ENCODE measurements at places on chromosomes 5 and 9.

GRCh38 chr9:68536876-68537615, 3.6 kb downstream of the TMEM252 start:
- DNase-seq: no peak

GRCh38 chr5:100828071-100828897, 74.8 kb downstream of the ST8SIA4 start:
- no peak for DNase-seq

GRCh38 chr5:124628721-124629596, 117.5 kb downstream of the ZNF608 start:
- peak; percentile 98 for DNase-seq

DNA sequence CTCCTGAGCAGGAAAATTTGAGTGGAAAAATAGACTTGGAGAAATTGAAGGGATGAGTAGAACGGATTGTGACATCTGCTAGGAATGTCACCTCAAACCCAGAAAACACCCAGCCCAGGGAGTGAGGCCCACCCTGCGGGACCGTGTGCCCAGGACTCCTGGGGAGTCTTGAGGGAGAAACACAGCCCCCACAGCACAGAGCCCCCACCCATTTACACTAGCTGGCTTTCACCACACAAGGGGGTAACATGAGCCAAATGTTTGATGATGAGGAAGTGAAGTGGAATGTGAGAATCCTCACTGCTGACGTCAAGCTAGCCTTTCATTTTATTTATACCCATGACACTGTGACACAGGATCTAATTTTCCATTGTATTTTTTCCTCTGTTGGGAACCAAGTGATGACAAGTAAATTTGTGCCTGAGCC, 42.8 kb upstream of the PDE8B start:
- peak; percentile 94 for DNase-seq

DNA sequence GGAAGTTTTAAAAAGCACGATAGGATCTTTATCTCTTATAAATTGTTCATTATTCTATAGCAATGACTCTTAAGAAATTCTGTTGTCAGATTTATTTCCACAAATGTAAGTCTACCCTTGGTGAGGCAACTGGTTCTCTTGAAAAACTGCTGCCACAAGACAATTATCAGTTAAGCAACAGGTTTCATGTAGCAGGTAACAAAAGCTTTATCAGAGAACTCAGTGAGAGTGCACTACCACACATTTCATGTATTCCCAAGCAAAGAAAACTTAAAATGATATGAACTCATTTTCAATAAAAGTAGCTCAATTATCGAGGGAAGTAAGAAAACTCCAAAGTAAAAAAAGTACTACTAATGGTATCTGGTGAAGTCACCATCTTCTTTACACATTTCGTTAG, 9.4 kb downstream of the NR6A1 start:
- no peak for DNase-seq

GRCh38 chr9:100111235-100111634, 12.2 kb downstream of the INVS start:
- peak; percentile 98 for DNase-seq

- no peak for DNase-seq
These were observed 55.9 kb downstream of the AHRR start for GRCh38 chr5:377326-377981.

- peak; percentile 48 for DNase-seq
These were observed 5.5 kb upstream of the DNAJB5 start for GRCh38 chr9:34984049-34984448.

DNA sequence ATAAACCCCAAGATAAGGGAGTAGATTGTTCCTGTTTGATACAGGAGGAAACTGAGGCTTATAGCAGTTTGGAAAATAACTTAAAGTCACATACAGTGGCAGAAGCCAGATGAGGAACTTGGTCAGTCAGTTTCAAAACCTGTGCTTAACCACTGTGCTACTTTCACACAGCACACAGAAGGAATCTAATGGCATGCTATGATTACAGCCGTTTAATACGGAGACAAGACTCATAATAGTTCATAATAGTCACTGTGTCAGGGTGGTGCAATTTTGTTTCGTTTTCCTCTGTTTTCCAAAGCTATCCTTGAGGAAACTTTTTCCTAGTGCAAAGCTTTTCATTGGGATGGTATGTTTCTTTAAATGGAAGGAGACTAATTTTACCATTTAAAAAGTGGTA, 112.3 kb downstream of the GCNT1 start:
- DNase-seq: peak; percentile 33

DNA sequence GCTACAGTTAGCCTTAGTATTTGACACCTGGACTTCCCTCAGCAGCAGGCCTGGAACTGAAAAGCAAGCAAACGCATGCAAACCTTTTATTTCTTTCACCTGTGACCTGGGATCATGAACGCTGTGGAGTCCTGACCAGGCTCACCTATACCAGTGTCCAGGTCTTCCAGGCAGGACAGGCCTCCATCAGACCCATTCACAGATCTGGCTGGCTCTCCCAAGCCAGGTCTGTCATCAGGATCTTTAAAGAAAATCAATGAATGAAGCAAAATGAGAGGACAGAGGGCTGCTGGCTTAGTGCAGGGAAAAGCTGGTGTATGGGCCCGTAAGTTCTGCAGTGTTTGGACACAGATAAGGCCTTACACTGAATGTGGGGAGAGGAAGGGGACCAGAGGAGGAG, 96.3 kb upstream of the CPEB4 start:
- no peak for DNase-seq

GRCh38 chr5:172293054-172293744, 9.6 kb upstream of the UBTD2 start:
- peak; percentile 82 for DNase-seq

DNA sequence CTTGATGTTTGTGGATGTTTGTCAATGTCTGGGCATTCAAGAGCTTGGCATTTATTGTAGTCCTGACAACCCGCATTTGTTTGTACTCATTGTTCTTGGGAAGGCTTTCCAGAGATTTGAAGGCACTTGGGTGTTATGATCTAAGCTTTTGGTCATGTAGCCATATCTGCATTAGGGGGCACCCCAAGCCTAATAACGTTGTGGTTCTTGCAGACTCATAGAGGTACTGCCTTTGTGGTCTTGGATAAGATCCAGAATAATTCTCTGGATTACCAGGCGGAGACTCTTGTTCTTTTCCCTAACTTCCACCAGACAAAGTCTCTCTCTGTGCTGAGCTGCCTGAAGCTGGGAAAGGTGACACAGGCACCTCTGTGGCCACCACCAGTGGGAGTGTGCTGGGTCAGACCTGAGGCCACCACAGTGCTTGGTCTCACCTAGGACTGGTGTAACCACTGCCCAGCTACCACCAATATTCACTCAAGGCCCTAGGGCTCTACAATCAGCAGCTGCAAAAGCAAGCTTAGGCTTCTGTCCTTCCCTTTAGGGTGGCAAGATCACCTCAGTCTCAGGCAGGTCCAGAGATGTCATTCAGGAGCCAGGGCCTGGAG, 144.4 kb upstream of the TAS2R1 start:
- DNase-seq: peak; percentile 91

GRCh38 chr9:3262826-3263529, 262.8 kb downstream of the RFX3 start:
- DNase-seq: no peak

DNA sequence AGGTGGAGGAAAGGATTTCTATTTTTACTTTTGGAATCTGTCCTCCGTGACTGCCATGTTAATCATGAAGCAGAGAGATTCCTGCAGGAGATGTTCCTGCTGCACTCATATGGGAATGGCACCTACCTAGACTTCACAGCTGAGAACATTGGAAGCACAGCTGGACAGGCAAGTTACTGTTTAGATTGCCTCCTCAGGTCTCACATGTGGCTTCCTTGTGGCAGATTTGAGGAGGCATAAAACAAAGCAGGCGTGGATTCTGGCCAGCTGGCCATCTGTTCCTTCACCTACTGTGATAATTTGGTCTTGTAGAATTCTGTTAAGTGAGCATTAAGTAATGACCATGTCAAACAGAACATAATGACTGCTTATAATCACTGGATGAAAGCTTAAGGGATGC, 193.4 kb downstream of the EDIL3 start:
- peak; percentile 50 for DNase-seq

GRCh38 chr9:7549249-7549648, 250.3 kb downstream of the DMAC1 start:
- no peak for DNase-seq

GRCh38 chr5:33287242-33287641, 153.5 kb upstream of the TARS1 start:
- no peak for DNase-seq

DNA sequence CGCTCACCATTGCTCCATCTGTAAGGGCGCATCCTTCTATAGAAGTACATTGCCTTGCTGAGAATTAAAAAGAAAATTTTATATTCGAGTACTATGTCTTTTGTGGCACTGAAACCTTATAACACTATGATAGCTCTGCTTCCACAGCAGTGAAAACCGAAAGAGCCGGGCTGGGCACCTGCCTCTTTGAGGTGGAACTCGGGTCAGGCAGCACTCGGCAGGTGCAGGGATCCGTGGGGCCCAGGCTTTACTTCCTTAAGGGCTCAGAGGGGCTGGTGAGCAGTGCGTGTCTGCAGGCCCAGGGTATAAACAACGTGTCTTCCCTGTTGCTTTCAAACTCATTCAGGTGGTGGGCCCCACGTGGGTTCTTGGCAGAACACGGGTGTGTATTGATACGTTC, 69.9 kb downstream of the OTULIN start:
- no peak for DNase-seq

- DNase-seq: no peak
These were observed 141.1 kb upstream of the SMIM23 start for GRCh38 chr5:171644536-171644935.

DNA sequence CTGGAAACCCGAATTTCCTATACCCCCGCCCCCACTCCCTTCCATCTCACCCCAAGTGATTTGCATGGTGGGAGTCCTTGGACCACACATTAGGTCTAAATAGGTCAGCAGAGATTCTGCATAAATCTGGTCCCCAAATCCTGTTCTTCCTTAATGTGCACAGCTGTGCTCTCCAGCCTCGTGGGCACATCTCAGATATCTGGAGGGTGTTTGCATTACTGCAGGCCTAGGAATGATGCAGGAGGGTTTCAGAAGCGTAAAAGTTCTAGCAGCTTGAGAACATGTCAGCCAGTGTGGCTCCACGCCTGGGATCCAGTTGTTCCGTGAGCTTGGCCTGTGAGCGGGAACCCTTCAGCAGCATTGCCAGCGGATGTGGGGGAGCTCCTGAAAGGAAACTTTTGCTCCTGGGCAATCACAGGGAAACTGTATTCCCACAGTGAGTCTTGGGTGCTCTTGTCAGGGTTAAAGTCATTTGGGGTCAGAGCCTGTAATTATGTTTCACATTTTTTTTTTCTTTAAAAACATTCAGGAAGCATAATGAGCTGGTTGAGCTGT, 12.9 kb downstream of the ARHGAP26 start:
- no peak for DNase-seq

GRCh38 chr5:160616712-160617497, 195.2 kb downstream of the PTTG1 start:
- no peak for DNase-seq

DNA sequence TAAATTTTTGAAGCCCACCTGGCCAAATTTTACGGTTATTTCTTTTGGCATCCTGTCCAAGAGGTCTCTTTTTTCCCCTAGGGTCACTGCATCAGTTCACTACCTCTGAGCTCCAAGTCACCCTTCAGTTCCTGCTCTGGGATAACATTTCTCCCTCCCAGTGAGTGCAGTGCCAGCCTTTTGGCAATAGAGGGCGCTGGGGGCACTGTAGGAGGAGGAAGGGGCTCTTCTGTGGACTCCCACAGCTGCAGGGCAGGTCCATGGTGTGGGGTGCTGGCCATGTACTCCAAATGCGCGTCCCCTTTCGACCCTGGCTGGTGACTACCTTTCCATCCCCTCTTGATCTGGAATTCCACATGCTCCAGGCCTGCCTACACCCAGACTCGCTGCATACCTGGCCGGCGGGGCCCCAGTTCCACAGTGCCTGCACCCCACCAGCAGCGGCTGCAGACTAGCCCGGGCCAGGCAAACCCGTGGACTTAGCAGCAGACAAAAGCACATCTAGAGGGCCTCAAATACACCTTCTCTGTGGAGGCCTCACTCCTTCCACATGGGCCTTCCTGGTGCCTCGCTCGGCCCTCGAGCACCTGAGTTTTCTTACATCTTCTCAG, 20.3 kb upstream of the NINJ1 start:
- peak; percentile 40 for DNase-seq

DNA sequence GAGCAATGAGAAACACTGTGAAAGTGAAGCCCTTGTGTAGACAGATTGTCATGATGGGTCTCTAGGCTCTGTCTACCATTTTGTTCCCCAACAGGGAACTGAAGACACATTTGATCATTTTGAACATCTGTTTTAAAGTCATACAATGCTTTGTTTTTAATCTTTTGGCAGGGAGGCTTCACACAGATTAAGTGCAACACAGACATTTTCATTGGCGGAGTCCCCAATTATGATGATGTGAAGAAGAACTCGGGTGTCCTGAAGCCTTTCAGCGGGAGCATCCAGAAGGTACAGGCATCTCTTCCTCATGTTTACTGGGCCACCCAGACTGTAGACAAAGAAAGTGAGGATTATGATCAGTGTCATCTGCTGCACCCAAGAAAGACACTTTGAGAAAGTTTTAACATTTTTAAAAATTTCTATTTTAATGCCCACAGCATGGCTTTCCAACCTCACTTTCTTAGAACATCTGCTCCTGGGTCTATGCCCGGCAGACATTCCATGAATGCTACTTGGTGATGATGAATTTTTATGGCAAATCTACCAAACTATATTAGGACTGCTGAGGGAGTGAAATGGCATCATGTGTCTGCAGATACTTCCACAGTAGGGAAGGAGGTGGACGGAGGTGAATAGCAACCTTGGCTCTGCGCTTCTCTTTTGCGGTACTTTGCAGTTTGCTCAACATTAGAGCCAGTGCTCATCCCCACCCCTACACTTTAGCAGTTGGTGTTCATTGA, 121.3 kb downstream of the LIFR start:
- DNase-seq: no peak

DNA sequence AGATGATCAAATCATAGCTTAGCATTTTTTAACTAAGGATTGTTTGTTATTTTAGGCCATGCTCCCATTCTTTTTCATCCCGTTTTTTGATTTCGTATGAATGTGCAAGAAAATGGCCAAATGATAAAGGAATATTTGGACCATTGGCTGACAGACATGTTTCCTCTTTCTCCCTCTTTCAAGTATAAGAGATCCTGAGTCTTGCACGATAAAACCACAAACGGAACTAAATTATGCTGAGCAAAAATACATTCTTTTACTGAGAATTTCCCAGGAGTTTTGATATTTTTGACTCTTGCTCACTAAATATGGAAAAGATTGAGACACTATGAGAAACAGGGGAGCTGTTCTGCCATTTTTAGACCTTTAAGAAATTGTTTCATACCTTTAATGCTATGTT, 90.4 kb upstream of the KLF9 start:
- peak; percentile 30 for DNase-seq

DNA sequence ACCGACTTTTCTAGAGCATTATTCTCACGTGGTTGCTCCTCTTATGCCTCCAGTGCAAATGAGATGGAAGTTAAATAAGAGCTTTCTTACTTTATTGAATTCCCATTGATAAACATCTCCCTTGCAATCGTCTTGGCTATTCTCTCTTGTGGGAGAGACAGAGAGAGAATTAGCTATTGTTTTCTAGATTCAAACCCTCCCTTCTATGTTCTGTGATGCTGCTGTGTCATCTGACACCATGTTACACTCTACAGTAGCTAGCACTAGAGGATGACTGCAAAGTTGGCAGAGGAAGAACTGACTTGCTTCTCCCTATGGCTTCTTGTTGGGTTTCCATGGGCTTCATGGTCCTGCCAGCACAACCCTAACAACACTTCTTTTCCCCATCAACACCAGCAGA, 134.6 kb upstream of the RANBP3L start:
- DNase-seq: no peak

GRCh38 chr9:107034831-107035230, 171.9 kb downstream of the ZNF462 start:
- no peak for DNase-seq
